Activated CD8-positive, alpha-beta T cell treated with anti-CD3 and anti-CD28 coated beads, Interleukin-2, amount 10 ng/mL, durations not matched to agents 7 days and 5 days (primary cell): ENCODE measurements at places on chromosomes 5 and 9.
A peak's percentile ranks its signal among the peaks of the same experiment; 100 is the strongest.

- no peak for DNase-seq
These were observed 212.1 kb upstream of the NUDT12 start for GRCh38 chr5:103774721-103775120.

GRCh38 chr5:132480546-132480892 lies 10.1 kb downstream of the IRF1 start:
- no peak for DNase-seq

GRCh38 chr9:104743376-104743985 lies 4.0 kb upstream of the NIPSNAP3A start:
- peak; percentile 55 for DNase-seq

GRCh38 chr5:35832762-35833161 lies 23.9 kb upstream of the IL7R start:
- no peak for DNase-seq

DNA sequence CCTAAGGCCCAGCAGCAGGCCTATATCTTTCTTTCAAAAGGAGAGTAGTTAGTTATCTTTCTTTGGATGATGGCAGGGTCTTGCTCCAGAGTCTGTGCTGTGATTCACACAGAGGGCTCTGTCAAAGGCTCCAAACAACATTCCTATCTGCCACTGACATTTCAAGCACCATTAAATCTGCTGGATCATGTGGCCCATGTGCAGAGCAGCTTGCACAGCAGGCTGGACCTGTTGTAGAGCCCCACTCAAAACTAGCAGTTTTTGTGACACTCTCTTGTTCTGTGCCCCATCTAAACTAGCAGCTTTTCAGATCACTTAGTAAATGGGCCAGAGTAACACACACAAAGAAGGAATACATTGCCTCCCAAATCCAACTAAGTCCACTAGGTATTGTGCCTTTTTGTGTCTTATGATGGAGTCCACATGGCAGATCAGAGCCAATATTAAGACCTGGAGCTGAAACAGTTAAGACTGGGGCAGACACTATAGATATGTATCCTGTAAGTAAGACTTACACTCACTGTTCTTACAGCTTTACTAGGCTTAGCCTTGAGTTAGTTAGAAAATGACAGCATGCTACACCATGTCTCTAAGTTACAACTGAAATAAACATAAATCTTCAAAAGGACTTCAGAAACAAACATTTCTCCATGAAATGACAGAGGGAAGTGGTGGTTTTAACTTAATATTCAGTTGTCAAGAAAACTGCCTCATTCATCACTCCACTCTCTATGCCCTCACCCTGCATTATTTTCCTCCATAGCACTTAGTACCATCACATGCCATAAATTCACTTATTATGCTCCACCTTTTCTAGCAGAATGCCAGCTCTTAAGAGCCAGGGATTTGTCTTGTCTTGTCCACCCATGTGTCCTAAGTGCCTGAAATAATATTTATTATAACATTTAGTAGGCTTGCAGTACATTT lies 400.9 kb downstream of the RAB3C start:
- DNase-seq = no peak

DNA sequence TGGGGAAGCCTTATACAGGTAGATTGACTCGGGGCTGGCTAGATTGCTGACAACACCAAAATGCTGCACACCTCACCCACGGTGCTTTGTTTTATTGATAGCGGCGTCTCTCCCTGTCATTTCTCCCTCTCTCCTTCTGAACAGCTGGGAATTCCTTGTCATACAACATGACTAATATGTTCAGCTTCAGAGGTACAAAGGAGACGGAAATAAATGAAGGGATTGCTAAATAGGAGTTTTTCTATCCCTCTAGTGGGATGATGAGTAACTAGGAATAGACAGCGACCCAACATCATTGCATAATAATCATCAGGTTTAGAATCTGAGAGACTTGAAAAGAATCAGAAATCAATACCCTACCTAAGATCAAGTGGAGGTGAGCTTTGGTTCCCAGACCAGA lies 337.7 kb upstream of the PANK3 start:
- DNase-seq = no peak

DNA sequence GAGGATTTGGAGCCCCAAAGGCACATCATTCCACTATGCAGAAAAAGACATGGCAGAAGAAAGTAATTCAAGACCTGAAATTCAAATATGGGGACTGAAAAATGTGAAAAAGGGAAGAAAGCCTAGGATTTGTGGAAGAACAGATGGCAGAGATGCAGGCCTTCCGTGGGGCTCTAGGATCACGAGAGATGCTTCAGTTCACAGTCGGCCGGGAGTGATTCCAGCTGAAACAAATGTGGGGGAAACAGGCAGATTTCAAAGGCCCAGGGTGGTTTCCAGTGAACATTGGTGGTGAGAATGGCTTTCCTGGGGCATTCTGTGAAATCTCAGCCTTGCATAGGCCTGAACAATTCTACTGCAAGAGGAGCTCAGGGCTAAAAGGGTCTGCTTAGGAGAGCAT lies 34.6 kb upstream of the ZFR start:
- DNase-seq = no peak

GRCh38 chr9:37364751-37365360 lies 57.6 kb upstream of the GRHPR start:
- peak; percentile 39 for DNase-seq
